Posterior cingulate gyrus (tissue), 11 donors: ENCODE measurements at places on chromosomes 2 and 18.

DNA sequence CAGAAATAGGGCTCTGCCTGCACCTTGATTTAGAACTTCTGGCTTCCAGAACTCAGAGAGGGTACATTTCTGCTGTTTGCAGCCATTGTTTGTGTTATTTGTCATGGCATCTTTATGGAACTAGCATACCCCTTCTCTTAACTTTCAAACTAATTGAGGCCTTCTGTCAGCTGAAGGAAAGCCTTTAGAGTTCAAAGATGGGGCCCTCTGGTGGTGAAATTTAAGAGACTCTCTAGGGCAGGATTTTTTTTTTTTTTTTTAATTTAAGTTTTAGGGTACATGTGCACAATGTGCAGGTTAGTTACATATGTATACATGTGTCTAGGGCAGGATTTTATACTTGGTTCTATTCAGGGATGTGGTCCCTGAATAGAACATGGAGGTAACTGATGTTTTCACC is 260.6 kb upstream of the LINC00305 start:
- DNase-seq, result no peak

GRCh38 chr2:221085936-221086335 is 486.2 kb downstream of the EPHA4 start:
- no peak for DNase-seq

GRCh38 chr18:75221397-75221796 is 10.8 kb downstream of the TSHZ1 start:
- DNase-seq, result no peak

- DNase-seq, result no peak
Measured at GRCh38 chr2:14720319-14720718, 87.8 kb downstream of the LRATD1 start.

- DNase-seq, result no peak
Measured at GRCh38 chr18:23578067-23578701, 8.1 kb downstream of the NPC1 start.

DNA sequence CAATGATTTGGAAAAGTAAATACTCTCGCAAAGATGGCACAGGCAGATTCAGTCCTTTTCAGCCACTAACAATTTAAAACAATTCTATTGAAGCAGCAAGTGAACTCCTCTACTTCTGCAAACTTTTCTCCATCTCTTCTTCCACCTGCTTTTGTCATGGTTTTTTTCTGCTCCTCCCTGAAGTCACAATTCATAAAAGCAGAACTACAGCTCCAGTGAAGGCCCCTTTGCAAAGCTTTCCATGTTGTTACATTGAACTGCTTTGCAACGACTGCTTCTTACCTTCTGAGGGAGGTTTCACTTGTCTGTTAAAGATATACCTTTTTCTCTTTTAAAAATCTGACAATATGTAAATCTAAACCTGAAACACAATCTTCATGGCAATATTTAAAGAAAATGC is 3.7 kb upstream of the SERTAD2 start:
- DNase-seq, result no peak

- no peak for DNase-seq
Measured at GRCh38 chr2:218028562-218029348, 26.0 kb upstream of the TNS1 start.

- DNase-seq, result no peak
Measured at GRCh38 chr2:221908518-221908917, 336.4 kb upstream of the EPHA4 start.

DNA sequence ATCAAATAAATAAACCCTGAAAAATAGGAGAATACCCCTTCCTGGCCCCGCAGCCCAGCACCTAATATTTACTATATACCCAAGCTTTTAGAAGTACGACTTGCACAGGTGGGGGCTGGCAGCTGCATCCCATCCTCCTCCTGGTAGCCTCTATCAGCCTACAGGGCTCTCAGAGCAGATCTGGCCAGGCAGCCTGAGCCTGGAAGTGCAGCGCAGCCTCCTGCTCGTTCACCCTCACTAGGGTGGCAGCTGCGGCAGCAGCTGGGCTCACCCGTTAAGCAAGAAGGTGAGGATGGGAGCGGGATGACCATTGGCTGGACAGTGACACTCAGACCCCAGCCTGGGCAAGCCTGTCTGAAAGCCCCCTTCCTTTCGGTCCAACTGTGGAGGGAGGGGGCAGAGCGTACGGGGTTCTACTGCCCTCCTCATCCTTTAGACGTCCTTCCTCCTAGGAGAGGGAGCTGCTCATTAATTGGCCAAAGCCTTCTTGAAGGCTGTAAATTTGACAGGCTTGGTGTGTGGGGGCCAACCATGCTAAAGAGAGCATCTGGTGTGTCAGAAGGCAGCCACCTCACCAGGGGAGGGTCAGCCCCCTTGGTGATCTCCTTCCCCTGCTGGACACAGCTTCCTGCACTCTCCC is 23.3 kb downstream of the MPHOSPH10 start:
- no peak for DNase-seq
